PC-9 (cell line): ENCODE measurements at places on chromosomes 12 and 14. TPM values are rescaled to one million over a fixed set of nuclear protein-coding genes. Genes with fewer than 3 reads are reported as not detected.

RDH16 gene
- 0.79 and 0.88 TPM in 2 replicates for total RNA-seq

SLC25A47 gene
- total RNA-seq, result not detected in 2 replicates

DNA sequence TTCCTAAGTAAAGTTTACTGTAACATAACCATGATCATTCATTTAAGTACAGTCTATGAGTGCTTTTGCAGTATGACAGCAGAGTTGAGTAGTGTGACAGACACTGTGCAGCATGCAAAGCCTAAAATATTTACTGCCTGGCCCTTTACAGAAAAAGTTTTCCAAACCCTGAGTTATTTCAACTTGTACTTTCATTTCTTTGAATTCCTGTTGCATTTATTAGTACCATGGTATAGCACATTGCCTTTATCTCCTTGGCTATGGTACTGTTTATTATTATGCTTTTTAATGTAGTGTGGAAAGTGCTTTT, 6.2 kb downstream of the ARHGAP5 start:
- H3K27me3 ChIP-seq, result no peaks in the 10 kb centered on the region
- no peak overlapping the region for H3K27ac ChIP-seq
- H3K4me3 ChIP-seq, result no peak overlapping the region
- no peaks in the 10 kb centered on the region for H3K36me3 ChIP-seq

EXOC3L4 gene
- 0.38 and 1.7 TPM in 2 replicates for total RNA-seq

HNRNPA1 gene
- 1,116 and 1,137 TPM in 2 replicates for total RNA-seq

- H3K27ac ChIP-seq, result no peak overlapping the region
- peaks cover 4% of the 10 kb centered on the region; the same call in 1 of the 2 replicates for H3K27me3 ChIP-seq
- no peak for DNase-seq
These were observed 4.9 kb downstream of the OTX2 start for GRCh38 chr14:56805201-56805991.

DNA sequence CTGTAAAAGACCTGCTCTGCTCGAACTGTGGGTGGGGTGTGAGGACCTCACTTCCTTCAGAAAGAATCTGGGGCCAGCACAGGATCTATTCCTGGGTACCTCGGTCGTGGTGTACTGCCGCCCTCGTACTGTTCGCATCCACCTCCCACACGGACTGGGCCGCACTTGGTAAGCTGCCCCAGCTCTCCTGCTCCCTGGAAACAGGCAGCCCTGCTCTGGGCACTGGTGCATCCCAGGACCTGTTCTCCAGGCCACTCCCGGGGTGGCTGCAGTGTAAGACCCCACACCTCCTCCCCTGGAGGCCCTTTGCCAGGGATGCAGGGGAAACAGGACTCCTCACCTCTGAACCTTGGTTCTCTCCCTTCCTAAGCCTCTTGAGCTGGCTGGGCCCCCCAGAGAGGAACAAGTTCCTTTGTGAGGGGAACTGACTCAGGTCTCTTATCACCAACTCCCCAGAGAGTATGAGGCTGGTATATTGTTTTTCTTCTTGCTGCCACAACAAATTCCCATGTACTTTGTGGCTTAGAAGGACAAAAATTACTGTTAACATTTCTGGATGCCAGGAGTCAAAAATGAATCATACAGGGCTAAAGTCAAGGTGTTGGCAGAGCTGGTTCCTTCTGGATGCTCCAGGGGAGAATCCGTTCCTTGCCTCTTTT, 276.5 kb downstream of the NUAK1 start:
- H3K27me3 ChIP-seq, result no peaks in the 10 kb centered on the region
- H3K4me3 ChIP-seq, result no peak overlapping the region
- no peak overlapping the region for H3K27ac ChIP-seq
- DNase-seq, result peak; percentile 62
- H3K36me3 ChIP-seq, result no peaks in the 10 kb centered on the region

SERPINA10 gene
- total RNA-seq, result not detected in 2 replicates

GRCh38 chr12:81610955-81611889, 147.9 kb downstream of the PPFIA2 start:
- no peaks in the 10 kb centered on the region for H3K27me3 ChIP-seq
- no peaks in the 10 kb centered on the region for H3K36me3 ChIP-seq
- H3K4me1 ChIP-seq, result no peaks in the 10 kb centered on the region
- no peak overlapping the region for H3K4me3 ChIP-seq
- no peak overlapping the region for H3K27ac ChIP-seq
- DNase-seq, result no peak

TGFB3 gene
- total RNA-seq, result 2.8 and 7.0 TPM in 2 replicates

PTPRR gene
- 8.1 and 12.2 TPM in 2 replicates for total RNA-seq

TMEM119 gene
- total RNA-seq, result not detected in 2 replicates

RGS6 gene
- total RNA-seq, result not detected in 2 replicates

DNA sequence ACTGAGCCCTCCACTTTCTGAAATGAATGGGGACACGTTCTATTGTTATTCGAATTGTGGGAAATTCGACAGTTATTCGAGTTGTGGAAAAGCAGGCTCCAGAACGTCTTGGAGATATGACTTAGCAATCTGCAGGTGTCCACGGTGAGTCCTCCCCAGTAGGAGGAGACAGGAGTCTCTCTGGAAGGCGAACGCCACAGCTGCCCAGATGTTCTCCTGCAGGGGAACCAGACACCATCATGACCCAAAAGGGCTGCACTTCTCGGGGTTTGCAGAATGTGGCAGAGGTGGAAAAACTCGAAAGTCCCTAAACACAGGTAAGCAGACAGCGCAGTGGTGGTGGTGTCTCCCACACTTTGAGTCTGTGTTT, 363.6 kb upstream of the SFSWAP start:
- no peak for DNase-seq
- no peaks in the 10 kb centered on the region for H3K36me3 ChIP-seq
- no peak overlapping the region for H3K27ac ChIP-seq
- peaks cover 62% of the 10 kb centered on the region for H3K27me3 ChIP-seq
- no peak overlapping the region for H3K4me3 ChIP-seq
